ENCODE measurements at places on chromosomes 12 and 14. TPM values are rescaled to one million over a fixed set of nuclear protein-coding genes. Genes with fewer than 3 reads are reported as not detected.

The GLTP gene
- polyA plus RNA-seq: 20.5 TPM

The PRPH gene
- polyA plus RNA-seq: 1.4 TPM

The LYSET gene
- 16.0 TPM for polyA plus RNA-seq

The ATN1 gene
- polyA plus RNA-seq: 91.2 TPM

The BRAP gene
- 13.9 TPM for polyA plus RNA-seq

The PAPLN gene
- polyA plus RNA-seq: 2.4 TPM

The KLRK1 gene
- polyA plus RNA-seq: 0.48 TPM

The KRT86 gene
- polyA plus RNA-seq: 0.19 TPM

The CACNA1C gene
- 3.4 TPM for polyA plus RNA-seq

The TAS2R19 gene
- 1.3 TPM for polyA plus RNA-seq

The NTF3 gene
- 2.4 TPM for polyA plus RNA-seq

The DPY19L2 gene
- 11.2 TPM for polyA plus RNA-seq

The COX14 gene
- 39.0 TPM for polyA plus RNA-seq

The MSRB3 gene
- polyA plus RNA-seq: 41.3 TPM

The MYO1H gene
- 0.25 TPM for polyA plus RNA-seq

The CLEC1A gene
- 2.3 TPM for polyA plus RNA-seq

The KRT85 gene
- not detected for polyA plus RNA-seq

The TEX22 gene
- polyA plus RNA-seq: 0.56 TPM

The KRT75 gene
- not detected for polyA plus RNA-seq

The LRRC10 gene
- not detected for polyA plus RNA-seq

The MYF5 gene
- 29.5 TPM for polyA plus RNA-seq

The DHRS2 gene
- polyA plus RNA-seq: 0.10 TPM

The CFAP54 gene
- polyA plus RNA-seq: 0.44 TPM

The BTBD6 gene
- polyA plus RNA-seq: 45.3 TPM

The HOXC4 gene
- 21.4 TPM for polyA plus RNA-seq

The RAPGEF3 gene
- polyA plus RNA-seq: 14.0 TPM

The CLEC9A gene
- 0.12 TPM for polyA plus RNA-seq

The HOXC12 gene
- polyA plus RNA-seq: 0.48 TPM

The SPATA7 gene
- polyA plus RNA-seq: 13.7 TPM

The ZDHHC22 gene
- polyA plus RNA-seq: 0.30 TPM

The LRIG3 gene
- 29.2 TPM for polyA plus RNA-seq

The KRT6C gene
- polyA plus RNA-seq: not detected

The PLXNC1 gene
- 15.3 TPM for polyA plus RNA-seq

The MUCL1 gene
- polyA plus RNA-seq: not detected

The ATG101 gene
- polyA plus RNA-seq: 22.0 TPM

The PACS2 gene
- polyA plus RNA-seq: 116 TPM

The NYNRIN gene
- polyA plus RNA-seq: 25.1 TPM

The SERPINA10 gene
- polyA plus RNA-seq: not detected

The GPR68 gene
- polyA plus RNA-seq: 0.75 TPM

The TRHDE gene
- polyA plus RNA-seq: 0.40 TPM

The SLC2A13 gene
- polyA plus RNA-seq: 3.2 TPM

The KRT83 gene
- polyA plus RNA-seq: not detected

The AQP5 gene
- polyA plus RNA-seq: 0.22 TPM

The SDR39U1 gene
- polyA plus RNA-seq: 62.9 TPM

The LYZ gene
- polyA plus RNA-seq: 23.4 TPM
